ENCODE measurements at places on chromosomes 4 and X.

- peak; percentile 79 for DNase-seq
Observed at GRCh38 chr4:87423317-87424098, 1.1 kb downstream of the NUDT9 start.

DNA sequence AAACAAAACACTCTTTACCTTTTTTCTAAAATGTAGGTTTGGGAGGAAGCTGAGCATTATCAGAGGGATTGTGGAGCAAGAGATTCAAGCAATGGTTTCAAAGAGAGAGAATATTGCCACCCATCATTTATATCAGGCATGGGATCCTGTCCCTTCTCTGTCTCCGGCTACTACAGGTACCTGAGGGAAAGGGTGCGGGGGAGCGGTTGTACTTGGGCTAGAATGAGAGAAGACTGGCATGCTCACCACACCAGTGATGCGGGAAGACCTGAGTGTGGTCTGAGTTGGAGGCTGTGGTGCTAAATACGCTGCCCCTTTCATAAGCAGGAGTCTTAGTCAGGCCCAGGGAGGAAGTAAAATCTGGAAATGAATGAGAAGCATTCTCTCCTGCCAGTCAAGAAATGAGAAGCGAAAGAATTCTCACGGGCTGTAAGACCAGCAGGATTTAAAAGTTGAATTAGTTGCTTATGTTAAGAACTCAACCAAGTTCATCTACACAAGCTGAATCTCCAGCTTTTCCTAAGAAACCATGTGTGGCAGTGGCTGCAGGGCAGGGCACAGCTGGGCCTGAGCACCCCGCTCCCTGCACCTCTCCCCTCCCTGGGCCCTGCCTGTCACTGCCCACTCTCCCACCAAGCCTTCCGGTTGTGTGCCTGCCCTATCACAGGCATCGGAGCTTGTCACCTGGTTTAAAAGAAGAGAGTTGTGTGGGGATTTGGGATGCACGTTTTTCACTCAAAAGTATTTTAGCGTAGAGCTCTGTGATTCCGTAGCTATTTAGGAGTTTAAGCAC is 24.8 kb upstream of the MSANTD1 start:
- no peak for DNase-seq

- DNase-seq: no peak
Observed at GRCh38 chr4:72118017-72118416, 86.2 kb downstream of the NPFFR2 start.

- DNase-seq: no peak
Observed at GRCh38 chr4:8589823-8590545, 2.6 kb upstream of the CPZ start.

DNA sequence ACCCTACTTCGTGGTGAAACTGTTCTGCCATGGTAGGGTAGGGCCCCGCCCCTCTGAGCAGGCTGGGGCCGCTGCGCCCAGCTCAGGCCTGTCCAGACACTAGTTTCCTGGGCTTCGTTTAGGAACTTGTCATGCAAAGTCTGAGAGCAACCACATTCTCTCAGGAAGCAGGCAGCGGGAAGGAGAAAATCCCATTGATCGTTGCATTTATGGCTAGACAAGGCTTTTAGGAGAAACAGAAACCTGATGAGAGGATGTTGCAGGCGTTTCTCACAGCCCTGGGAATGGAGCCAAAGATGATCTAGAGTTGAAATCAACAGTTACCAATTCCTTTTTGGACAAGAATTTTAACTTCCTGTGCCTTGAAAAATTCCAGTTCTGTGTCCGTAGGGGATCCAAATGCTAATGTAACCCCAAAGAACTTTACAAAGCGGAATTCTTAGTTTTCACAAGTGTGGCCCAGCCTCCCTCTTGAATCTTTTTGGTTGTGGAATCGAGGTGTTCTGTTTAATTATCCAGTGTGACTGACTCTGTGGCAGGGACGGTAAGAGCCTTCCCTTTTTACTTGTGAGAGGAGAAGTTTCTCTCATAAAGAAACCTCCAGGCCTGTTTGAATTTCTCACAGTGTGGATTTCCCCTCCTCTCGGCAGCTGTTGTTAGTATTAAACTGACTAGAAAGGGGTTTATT is 4.5 kb upstream of the CXCL9 start:
- DNase-seq: peak; percentile 72

DNA sequence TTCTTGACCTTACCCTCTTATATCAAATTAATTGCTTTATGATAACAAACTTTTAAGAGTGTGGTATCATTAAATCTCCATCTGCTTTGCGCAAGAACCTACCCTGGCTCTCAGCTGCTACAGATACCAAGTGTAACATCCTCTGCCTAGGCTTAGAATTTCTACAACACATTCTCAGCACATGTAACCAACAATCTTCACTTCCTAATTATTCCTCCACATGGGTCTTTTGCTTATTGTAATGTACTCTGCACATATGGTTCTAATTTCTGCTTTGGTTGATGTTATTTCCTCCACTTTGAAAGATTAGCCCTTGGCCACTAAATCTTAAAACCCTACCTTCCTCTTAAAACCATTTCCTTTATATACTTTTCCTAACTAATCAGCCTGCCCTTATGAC is 242.4 kb downstream of the ARHGAP24 start:
- DNase-seq: no peak

DNA sequence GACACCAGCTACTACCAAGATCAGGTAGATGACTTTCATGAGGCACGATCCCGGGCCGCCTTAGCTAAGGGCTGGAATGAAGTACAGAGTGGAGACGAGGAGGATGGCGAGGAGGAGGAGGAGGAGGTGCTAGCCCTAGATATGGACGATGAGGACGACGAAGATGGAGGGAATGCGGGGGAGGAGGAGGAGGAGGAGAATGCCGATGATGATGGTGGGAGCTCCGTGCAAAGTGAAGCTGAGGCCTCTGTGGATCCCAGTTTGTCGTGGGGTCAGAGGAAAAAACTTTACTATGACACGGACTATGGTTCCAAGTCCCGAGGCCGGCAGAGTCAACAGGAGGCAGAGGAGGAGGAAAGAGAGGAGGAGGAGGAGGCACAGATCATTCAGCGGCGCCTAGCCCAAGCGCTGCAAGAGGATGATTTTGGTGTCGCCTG is 481 bp downstream of the UTP3 start:
- no peak for DNase-seq

GRCh38 chr4:159070742-159071141 is 32.1 kb upstream of the RAPGEF2 start:
- DNase-seq: no peak

DNA sequence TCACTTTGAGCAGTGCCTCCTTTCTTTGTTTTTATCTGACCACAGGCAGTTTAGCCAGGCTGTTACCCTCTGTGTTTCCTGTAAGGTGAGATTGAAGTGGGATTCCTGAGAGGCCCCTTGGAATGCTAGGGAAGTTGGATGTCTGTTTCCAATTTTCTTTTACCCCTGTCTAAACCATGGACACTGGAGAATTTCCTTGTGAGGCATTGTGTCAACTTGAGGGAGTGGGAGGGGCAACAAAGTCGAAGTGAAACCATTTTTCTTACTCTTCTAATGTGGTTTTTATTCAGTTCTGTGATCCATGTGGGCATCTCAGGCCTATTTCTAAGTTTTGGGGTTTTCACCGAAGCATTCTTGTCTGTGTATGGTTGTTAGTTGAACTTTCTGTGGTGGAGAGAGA is 296.1 kb upstream of the UGT8 start:
- DNase-seq: no peak

GRCh38 chrX:14758029-14758491 is 114.8 kb downstream of the FANCB start:
- DNase-seq: no peak

DNA sequence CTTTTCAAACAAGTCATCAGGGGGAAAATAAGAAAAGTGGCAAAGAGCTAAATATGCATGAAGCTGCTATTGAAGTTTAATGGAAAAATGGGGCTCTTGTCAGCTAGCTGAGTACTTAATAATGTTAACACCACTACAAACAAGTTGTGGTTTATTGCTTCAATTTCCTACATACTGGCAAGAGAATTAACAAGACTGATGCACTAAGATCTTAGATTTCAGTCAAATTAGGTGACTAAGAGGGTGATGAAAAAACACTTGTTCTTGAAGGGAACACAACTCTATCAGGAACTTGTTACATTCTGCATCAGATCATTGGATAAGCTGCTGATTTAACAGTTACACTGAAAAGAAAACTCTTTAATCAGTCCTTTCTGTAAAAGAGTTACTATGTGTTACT is 234.6 kb upstream of the AFF2 start:
- DNase-seq: no peak

DNA sequence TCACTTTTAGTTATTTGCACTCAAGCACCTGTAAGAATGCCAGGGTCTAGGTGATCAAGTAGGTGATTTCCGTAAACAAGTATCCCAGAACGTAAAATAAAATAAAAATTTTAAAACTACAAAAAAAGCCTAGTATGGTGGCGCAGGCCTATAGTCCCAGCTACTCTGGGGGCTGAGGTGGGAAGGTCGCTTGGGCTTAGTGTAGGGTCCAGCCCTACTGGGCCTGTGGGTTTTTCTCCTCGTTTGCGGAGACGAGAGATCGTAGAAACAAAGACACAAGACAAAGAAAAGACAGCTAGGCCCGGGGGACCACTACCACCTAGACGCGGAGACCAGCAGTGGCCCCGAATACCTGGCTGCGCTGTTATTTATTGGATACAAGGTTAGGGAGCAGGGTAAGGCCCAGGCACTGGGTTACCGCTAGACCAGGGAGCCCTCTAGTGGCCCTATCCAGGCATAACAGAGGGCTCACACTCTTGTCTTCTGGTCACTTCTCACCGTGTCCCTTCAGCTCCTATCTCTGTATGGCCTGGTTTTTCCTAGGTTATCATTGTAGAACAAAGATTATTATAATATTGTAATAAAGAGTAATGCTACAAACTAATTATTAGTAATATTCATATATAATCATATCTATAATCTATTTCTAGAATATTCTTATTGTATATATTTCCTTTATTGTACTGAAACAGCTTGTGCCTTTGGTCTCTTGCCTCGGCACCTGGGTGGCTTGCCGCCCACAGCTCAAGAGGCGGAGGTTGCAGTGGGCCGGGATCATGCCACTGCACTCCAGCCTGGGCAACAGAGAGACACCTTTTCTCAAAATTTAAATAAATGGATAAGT is 38.4 kb downstream of the SAGE1 start:
- peak; percentile 62 for DNase-seq

GRCh38 chr4:48436318-48436717 is 46.8 kb upstream of the SLC10A4 start:
- DNase-seq: no peak

GRCh38 chr4:78439328-78439727 is 112.2 kb upstream of the ANXA3 start:
- DNase-seq: no peak

DNA sequence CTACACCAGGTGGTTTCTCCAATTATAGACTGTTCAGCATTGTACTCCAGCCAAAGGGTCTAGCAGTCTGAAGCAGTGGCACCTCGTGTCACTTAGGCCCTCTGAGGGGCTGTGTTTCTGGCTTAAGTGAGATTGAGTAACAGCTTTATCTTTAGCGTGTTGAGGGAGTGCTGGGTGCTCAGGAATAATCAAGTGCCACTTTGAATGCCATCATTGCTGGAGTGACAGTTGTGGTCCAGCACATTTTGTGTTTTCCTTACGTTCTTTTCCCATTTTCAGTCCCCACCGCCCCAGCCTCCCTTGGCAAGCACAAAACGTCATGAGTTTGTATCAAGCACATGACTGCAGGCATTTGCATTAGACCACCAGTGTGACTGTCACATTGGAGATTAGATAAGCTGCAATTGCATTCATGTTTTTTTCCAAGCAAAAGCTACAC is 58.7 kb downstream of the FNIP2 start:
- no peak for DNase-seq

- no peak for DNase-seq
Observed at GRCh38 chrX:44972132-44972531, 99.1 kb downstream of the KDM6A start.

- DNase-seq: no peak
Observed at GRCh38 chr4:12911750-12912358, 572.3 kb downstream of the RAB28 start.

- no peak for DNase-seq
Observed at GRCh38 chr4:100511896-100512295, 5.9 kb downstream of the EMCN start.

DNA sequence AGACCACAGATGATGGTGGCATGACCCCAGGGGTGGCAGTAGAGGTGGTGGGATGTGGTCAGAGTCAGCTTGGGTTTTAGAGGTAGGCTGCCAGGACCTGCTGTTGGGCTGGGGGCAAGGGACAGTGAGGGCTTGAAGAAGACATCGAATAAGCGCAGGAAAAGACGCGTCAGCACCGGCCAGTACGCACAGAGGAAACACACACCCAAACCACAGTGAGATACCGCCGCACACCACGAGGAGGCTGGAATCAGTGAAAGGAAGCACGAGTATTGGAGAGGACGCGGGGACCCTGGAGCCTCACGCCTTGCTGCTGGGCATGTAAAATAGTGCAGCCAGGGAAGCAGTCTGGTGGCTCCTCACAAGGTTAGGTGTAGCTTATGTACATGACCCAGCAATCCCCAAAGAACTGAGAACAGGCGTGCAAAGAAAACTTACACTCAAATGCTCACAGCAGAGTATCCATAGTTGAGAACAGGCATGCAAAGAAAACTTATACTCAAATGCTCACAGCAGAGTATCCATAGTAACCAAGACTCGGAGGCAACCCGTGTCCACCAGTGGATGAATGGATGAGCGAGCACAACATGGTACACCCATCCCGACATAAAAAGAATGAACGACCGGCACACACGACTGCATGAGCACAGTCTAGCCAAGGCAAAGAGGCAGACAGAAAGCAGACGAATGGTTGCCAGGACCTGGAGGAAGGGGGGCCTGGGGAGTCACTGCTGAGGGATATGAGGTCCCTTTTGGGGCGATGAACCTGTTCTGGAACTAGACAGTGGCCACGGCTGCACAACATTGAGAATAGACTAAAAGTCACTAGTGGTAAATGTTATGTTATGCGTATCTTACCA is 13.3 kb downstream of the PDZD4 start:
- DNase-seq: peak; percentile 51

- no peak for DNase-seq
Observed at GRCh38 chr4:25628451-25628850, 27.2 kb upstream of the SLC34A2 start.

DNA sequence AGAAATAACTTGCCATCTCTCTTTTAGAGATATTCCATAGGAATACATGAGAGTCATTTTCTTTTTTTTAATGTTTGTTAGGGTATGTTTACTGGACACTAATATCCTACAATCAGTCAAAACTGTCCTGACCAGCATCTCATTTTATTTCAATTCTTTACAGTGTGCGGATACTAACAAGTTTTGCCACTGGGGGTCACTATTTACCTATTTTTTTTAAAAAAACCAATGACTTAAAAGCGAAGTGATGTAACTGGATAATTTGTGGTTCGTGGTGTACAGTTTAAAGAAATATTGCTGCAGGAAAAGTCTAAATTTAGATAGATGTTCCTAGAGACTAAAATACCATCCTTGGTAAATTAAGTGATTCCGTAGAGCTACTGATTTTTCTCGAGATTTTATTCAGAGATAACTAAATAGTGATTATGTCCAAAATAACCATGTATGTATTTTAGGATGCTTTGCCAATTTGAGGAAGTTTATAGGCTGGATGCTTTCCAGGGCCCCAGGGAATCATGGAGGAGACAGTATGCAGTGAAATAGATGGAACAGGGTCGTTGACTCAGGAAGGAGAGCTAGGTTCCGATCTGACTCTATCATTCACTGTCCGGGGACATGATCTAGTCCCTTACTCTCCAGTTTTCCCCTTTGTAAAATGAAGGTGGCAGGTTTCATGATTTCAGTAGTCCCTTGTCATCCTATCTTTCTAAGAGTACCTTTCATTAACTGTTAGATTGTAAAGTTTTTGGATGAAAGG is 34.0 kb upstream of the GNPDA2 start:
- peak; percentile 28 for DNase-seq

Data from RPMI8226 (cell line).